ENCODE measurements at places on chromosomes 16 and 17.

- no peak for DNase-seq
These were observed 272.0 kb downstream of the MAF start for GRCh38 chr16:79328402-79329165.

GRCh38 chr16:24689128-24689527 is 40.3 kb upstream of the TNRC6A start:
- peak; percentile 62 for DNase-seq

DNA sequence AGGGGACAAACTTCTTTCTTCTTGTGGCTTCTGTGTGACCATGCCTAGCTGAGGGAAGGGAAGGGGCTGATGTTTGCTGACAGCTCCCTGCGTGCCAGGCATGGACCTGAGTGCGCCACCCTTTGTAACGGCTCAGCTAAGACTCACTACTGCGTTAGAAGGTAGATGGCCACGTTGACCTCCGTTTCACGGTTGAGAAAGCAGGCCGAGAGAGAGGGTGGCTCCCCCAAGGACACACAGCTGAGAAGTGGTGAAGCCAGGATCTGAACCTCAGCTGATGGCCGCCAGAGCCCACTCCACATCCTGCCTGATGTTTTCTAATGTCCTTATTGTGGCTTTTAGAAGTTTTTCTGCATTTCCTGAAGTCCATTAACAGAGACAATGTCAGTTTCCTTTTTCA is 45.1 kb downstream of the RGS9 start:
- no peak for DNase-seq

GRCh38 chr17:64282753-64283080 is 19.7 kb upstream of the TEX2 start:
- no peak for DNase-seq

DNA sequence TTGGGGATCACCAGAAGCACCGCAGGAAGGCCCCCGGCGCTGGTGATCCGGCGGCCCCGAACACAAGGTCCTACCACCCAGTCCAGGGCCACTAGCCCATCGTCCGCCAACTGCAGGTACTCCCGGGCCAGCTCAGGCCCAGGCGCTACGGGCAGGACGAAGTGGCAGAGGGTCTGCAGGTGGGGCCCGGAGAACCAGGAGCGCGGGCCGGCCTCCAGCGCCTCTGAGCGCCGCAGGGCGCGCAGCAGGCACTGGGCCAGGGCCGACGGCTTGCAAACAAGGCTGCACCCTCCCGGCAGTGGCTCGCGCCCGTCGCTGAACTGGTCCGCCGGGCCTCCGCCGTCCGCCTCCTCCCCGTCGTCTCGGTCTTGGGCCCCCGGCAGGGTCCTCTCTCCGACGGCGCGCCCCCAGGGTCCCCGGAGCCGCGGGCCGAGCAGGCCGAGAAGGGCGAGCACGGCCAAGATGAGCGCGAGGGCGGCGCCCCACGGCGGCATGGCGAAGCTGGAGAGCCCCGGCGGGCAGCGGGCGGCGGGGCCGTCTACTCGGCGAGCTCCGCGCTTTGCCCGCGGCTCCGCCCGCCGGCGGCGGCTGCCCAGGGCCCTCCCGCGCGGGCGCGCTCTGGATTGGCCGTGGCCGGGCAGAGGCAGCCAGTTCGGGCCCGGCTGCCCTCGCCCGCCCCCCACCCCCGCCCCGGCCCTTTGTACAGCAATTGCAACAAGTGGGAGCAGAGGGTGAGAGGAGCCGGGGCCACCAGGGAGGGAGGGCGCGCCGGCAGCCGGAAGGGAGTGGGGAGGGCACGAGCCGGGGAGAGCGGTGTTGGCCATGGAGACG is at the start of gene ABHD15:
TSS of gene ABHD15 (minus strand) at position 565 of the 831 bp plus-strand sequence. CDS start at position 494, 71 bp downstream.
- peak; percentile 91 for DNase-seq

DNA sequence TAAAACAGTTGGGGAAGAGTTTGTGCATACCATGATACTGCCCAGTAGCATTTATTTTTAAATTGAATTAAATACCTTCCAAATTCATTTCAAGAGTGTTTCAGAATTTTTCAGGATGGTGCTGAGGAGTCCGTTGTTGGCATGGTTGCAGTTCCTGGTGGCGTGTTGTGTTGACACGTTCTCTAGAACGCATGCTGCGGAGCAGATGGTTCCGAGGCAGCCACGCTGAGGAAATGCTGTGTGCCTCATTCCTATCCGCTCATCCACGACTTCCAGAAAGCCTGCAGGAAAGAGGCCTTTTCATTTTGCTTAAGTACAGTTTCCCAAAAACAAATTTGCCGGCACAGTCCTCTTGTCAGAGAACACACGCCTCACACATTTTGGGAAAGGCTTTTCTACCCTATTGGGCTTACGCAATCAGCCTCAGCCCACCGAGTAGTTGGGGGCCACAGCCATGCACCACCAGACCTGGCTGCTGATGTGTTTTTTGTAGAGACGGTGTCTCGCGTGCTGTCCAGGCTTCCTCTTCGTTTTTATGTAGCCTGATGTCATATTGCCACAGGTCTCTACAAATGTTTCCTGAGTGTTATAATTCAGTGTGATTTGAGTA is 32.1 kb upstream of the IL17C start:
- no peak for DNase-seq

DNA sequence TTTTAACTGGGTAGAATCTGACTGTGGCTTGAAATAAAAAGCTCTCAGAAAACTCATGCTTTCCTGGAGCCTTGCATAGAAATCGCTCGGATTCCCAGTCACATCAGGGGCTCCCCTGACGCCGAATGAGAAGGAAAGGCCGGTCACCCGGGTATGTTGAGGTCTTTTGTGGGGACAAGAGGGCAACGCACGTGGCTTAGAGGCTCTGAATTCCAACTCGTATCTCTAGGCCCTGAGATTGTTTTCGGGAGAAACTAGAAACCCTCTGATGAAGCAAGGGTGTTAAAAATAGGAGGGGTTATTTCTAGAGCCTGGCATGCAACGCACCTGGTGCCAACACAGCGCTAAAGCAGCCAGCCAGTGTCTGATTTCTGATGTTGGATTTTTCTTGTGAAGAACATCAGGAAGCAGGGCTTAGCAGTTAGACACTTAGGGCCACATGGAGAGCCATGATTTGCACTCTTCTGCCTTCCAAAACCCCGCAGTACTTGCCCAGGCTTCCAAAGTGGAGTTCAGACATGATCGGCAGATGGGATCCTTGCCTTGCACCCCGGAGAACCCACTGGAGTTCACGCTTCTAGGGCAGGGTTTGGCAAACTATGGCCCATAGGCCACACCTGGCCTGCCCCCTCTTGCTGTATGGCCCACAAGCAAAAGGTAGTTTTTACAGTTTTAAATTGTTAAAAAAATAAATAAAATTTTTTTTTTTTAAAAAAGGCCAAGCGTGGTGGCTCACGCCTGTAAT is 12.6 kb downstream of the CACNG1 start:
- DNase-seq = no peak

DNA sequence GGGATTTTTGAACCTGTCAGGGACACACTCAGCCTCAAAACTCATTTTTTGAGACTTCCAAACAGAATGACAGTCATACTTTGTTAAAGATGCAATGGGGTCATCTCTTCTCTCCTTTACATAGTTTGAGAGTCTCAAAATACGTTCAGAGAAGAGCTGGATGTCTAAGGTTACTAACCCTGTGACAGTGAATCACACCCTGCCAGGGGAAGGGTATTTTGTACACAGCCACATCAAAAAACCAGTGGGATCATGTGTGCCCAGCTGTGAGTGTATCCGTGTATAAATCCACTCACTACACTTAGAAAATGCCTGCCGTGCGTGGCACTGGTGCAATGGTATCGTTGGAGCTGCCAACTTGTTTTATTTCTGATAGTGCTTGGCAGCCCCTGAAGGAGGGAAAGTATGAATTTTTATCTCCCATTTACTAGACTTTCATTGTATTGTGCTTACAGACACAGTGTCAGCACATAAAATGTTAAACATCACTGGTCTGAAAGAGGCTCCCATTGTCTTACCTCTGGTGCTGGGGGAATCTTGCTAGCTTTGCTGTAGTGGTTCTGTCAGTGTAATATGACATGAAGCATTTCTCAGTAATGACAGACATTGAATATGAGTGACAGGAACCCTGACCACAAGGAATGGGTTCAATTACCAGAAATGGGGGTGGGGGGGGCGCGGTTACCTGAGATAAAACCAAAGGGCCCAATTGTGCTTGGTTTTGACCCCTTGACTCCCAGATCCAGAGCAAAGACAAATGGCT is 256.3 kb downstream of the FTO start:
- no peak for DNase-seq

DNA sequence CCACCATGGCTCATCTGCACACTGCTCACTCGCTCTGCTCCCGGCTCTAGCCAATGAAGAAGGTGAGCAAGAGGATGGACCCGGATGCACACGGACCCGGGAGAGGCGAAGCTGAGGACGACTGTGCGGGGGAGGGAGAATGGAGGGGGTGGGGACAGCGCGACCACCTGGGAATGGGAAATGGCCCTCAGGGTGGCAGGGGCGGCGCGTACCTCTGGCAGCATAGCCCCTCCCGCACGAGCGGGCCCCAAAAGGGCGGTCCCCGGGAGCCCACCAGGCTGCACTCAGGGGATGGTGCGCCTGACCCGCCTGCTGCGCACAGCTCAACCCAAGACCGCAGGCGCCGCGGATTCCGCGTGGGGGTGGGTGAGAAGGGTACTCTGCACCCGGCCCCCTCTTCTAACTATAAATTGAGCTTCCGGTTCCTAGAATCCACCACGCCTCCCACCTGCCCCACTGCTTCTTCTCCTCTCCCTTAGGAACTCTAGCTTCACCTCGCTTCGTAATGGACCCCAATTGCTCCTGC is 6.1 kb downstream of the MT1H start:
- no peak for DNase-seq

GRCh38 chr16:72355561-72355960 is 183.6 kb upstream of the PMFBP1 start:
- DNase-seq = no peak

GRCh38 chr16:74034862-74035261 is 261.8 kb upstream of the PSMD7 start:
- DNase-seq = peak; percentile 67

- no peak for DNase-seq
These were observed 4.0 kb downstream of the CA7 start for GRCh38 chr16:66848172-66848571.

Measured in Karpas-422 (cell line).